Fibroblast of skin of back (primary cell): ENCODE measurements at places on chromosomes 2 and 18.
A peak's percentile ranks its signal among the peaks of the same experiment; 100 is the strongest.

DNA sequence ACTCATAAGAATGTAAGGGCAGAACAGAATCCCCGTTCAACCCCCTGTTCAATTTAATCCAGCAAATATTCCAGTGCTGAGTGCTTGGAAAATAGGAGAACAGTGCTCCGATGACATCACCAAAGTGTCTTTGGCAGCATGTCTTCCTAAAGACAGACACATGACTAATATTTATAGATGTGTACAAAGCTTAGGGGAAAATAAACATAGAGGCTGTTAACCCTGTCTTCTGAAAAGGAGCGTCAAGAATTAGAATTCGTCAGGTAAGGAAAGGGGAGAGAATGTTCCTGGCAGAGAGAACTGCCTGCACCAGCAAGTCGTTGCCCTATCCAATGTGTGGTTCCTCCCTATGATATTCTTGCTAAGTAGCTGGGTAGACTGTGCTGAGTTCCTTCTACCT, 72.7 kb downstream of the PLB1 start:
- DNase-seq = no peak

DNA sequence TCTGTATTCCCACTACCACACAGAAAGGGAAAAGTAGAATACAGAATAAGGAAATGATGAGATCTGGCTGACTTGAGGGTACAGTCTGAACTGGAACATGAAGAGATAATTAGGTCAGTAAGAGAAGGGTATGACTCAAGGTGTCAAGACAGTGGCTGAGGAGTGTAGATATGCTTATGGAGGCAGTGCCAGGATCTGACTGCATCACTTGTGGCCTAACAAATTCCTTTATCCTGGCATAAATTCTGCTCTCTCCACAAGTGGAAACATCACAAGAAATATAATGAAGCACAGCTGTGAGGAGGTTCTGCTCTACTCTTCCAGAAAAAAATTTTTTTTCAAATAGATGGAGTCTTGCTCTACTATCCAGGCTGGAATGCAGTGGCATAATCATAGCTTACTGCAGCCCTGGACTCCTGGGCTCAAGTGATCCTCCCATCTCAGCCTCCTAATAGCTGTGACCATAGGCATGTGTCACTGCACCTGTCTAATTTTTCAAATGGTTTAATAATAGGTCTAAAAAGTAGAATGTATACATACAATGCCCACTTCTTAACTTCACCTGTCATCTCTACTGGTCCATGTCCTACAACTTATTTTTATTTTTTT, 85.3 kb downstream of the C2orf74 start:
- peak; percentile 39 for DNase-seq

GRCh38 chr18:44584900-44585299, 95.8 kb upstream of the SETBP1 start:
- DNase-seq = peak; percentile 19

- no peak for DNase-seq
Measured at GRCh38 chr2:20582600-20583221, 68.2 kb downstream of the HS1BP3 start.
